ENCODE measurements at places on chromosomes 3 and 15.

GRCh38 chr3:128902426-128902825 lies 23.0 kb downstream of the ACAD9 start:
- no peak for DNase-seq

GRCh38 chr15:39654304-39654703 lies 73.4 kb downstream of the THBS1 start:
- no peak for DNase-seq

DNA sequence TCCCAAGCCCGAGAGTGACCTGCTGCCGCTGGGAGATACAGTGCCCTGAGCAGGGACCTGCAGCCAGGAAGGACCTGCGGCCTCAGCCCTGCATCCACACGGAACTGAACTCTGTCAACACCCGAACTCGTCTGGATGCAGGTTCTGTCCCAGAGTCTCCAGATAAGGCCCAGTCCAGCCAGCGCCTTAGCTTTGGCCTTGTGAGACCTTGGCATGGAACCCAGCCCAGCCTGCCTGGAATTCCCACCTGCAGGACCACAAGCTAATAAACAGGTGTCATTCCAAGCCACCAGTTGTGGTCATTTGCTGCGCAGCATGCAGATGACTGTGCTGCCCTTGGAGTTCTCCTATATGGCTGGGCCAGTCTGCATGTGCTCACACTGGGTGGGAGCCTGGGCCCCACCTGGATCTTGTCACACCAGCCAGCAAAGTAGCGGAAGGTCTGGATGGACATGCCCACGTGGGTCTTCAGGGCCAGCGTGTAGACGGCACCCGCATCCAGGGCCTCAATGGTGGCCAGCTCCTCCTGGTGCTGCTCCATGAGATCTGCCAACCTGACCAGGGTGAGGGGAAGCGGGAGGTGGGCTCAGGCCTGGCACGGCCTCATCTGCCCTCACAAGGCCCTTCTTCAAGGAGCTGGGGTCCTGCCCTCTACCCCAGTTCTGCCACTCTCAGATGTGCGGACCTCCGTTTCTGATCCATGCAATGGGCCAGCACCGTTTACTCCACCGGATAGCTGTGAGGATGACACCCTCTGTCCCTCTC lies 47.2 kb upstream of the SLC41A3 start:
- DNase-seq = no peak

- DNase-seq = peak; percentile 31
These were observed 2.8 kb upstream of the SST start for GRCh38 chr3:187673012-187673411.

Measured in AG08395 (cell line).